ENCODE measurements at places on chromosomes 11 and 22. TPM values are rescaled to one million over a fixed set of nuclear protein-coding genes. Genes with fewer than 3 reads are reported as not detected.

GRCh38 chr11:67493548-67494370 lies 10.9 kb downstream of the AIP start:
- DNase-seq = no peak

- no peak for DNase-seq
Observed at GRCh38 chr11:126755526-126755925, 245.0 kb downstream of the KIRREL3 start.

AIFM3 gene
- 0.83 TPM for polyA plus RNA-seq

GRCh38 chr11:13486926-13487660 lies 8.7 kb downstream of the PTH start:
- no peak for DNase-seq

DNA sequence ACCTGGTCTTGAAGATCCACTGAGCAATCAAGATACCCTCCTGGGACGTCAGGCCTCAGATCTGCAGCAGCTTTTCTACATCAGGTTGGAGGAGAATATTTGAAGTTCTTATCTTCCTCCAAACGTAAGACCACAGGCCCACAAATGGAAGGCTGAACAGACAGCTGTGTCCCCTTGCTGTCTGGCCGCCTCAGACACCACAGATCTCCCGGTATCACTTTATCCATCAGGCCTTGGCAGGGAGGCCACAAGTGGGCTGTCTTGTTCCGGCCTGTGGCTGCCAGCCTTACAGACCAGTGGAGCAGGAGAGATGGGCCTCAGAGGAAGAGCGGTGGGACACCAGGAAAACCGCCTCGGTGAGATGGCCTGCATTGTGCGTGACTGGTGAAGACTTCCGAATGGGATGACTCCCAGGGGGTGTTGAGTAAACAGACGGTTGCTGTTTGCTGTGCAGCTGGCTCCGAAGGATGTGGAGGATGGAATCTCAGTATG lies 15.9 kb downstream of the UBASH3B start:
- no peak for DNase-seq

C11orf21 gene
- 1.3 TPM for polyA plus RNA-seq

CCDC88B gene
- 2.9 TPM for polyA plus RNA-seq

DNA sequence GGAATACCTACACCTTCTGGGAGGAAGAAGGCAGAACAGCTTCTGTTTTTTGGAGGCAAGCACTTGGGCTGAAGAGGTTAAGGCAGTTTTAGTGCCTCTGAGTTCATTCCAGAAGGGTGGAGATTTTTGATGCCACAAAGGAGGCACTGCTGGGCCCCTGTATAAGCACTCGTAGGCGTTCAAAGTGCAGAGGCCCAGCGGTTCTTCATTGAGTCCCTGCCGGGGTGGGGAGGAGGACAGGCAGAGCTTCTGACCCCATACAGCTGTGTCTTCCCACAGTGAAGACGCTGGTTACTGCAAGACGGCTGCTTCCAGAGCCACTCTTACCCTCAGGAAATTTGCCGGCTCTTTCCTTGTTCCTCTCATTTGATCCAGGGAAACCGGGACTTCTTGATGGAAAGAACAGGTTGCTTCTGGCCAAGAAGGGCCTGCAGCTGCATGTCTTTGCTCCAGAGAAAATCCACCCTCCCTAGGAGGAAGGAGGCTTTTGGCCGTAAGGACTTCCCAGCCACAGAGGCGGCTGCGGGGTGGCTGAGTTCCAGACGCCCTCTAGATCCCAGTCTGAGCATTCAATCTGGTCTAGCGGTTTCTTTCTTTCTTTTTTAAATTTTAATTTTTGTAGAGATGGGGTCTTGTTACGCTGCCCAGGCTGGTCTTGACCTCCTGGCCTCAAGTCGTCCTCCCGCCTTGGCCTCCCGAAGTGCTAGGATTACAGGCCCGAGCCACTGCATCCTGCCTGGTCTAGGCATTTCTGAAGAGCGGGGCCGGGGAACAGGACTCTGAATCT lies 9.4 kb downstream of the ADAMTS15 start:
- no peak for DNase-seq

DNA sequence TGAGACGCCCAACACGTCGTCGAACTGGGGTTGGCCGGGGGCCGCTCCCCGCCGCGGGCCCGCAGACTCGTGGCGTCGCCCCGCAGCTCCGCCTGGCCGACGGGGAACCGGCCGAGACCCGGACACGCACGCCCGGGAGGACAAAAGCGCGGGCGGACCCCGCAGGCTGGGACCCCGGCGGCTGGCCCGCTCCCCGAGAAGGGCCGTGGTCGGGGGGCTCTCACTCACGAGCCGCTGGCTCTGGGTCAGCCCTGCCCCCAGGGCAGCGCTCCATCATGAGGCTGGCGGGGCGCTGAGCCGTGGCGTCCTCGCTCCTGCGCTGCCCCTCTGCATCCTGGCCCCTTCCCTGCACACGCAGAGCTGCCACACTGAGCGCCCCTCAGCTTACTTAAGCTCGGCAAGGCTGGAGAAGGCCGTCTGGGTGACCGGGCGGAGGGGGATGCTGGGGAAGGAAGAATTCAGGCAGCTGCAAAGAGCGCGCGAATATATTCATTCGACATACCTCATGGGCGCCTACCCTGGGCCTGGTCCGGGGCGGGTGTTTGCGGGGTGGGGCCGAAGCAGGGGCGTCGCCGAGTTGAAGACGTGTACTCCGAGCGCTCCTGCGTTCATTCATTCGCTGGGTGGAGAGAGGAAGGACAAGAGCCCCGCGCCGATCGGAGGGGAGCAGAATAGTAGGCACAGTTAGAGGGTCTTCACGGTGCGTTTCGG lies 579 bp upstream of the CYB5R2 start:
- DNase-seq = no peak

- DNase-seq = no peak
Observed at GRCh38 chr11:20159466-20160381, 551 bp downstream of the DBX1 start.

DNA sequence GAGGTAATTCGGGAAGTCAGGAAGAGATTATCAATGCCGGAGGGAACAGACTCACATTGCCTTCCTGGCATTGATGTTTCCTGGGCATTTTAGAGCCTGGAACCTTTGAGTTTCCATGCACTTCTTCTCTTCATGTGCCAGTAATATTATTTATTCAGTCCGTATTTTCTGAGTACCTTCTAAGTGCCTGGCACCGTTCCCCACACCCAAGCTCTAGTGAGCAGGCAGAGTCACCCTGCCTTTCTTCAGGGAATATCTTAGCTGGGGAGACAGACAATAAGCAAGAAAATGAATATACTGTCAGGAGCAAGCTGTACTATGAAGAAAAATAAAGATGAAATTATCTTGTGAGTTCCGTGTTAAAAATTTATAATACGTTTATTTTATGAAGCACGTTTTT lies 136.2 kb upstream of the SEZ6L start:
- DNase-seq = no peak

DNA sequence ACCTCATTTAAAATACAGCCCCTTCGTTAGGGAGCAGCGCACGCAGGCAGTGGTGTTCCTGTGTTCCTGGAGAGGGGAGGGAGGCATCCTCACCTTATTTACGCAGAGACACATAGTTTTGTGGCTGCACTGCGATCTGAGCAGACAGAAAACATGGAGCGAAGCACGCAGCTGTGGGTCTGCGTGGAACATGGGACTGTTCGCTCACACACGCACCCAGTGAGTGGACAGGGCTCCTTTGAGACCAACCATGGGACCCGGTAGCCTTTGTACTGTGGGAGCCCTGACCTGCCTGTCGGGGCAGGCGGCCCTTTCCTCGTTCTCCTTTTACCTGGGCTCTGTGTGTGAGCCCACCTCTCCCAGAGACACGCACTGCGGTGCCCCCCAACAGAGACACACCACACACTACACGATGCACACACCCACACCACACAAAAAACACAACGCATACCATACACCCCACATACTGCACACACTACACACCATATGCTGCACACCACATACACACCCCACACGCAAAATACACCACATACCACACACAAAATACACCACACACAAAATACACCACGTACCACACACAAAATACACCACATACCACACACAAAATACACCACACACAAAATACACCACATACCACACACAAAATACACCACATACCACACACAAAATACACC lies 1245.7 kb downstream of the BRD1 start:
- DNase-seq = no peak

GRCh38 chr11:117600234-117600783 lies 196.7 kb downstream of the DSCAML1 start:
- no peak for DNase-seq

GRCh38 chr11:60367009-60367408 lies 11.3 kb upstream of the MS4A7 start:
- DNase-seq = no peak

ABTB2 gene
- 8.7 TPM for polyA plus RNA-seq

- DNase-seq = no peak
Observed at GRCh38 chr11:60357771-60358170, 20.6 kb upstream of the MS4A7 start.

IL17REL gene
- polyA plus RNA-seq = 0.07 TPM

PRG3 gene
- polyA plus RNA-seq = 1.2 TPM

- DNase-seq = no peak
Observed at GRCh38 chr11:15864026-15864805, 492.1 kb downstream of the SOX6 start.

- no peak for DNase-seq
Observed at GRCh38 chr11:115297330-115297729, 206.9 kb downstream of the CADM1 start.

GRCh38 chr11:11148596-11148995 lies 204.5 kb downstream of the CSNK2A3 start:
- no peak for DNase-seq

C11orf86 gene
- not detected for polyA plus RNA-seq

MAPK8IP2 gene
- 1.0 TPM for polyA plus RNA-seq

- DNase-seq = no peak
Observed at GRCh38 chr22:44363013-44363979, 50.5 kb upstream of the SHISAL1 start.

DNA sequence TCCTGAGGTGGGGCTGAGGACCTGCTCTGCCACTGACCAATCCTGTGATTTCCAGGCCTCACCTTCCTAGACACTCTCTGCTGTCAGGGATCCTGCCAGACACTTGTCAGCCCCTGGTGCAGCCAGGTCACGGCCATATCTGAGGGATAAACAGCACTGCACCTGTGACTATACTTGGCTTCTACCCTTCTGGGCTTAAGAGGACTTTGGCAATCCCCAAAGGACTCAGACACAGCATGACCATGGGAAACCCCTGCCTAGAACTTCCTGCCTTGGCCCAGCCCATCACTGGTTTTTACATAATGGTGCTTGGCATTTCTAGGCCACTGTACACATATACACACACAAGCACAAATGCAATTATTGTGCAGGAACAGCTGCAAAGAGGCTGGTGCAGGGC lies 11.6 kb upstream of the OLFML1 start:
- no peak for DNase-seq

DNA sequence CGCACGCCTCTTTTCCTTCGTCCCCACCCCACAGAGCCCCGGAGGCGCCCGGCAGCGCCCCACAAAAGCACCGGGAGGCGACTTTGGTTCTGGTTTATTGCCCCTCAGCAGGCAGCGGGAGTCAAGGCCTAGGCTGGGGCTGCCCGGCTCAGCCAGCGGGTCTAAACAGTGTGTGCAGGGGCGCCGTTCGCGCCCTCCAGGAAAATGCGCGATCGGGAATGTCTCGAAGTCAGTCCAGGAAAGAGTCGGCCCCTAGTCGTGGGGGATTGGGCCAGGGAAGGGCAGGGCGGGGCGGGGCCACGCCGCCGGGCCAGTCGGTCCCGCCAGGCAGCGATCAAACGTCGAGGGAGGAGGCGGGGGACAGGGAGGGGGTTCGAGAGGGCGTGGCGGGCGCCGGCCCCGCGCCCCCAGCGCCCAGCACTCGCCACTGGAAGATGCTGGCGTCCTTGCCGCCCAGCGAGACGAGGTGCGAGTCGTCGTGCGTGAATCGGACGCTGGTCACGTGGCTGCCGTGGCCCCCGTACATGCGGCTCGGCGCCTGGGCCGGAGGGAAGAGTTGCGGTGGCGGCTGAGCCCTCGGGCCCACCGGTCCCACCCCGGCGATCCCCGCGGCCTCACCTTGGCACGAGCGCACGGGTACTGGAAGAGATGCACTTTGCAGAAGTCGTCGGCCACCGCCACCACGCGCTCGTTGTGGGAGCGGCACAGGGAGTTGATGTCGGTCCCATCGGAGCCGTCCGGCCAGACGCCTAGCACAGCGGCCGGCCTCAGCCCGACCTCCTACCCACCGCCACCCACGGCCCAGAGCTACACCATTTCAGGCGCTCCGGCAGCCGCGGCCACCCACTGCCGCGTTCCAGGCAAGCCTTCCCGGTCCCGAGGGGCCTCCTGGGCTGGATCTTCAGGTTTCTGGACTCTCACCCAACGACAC lies 741 bp upstream of the MTA2 start:
- no peak for DNase-seq

Data from left renal pelvis (tissue), 4 donors.